ENCODE measurements at places on chromosomes 5 and 9.
A peak's percentile ranks its signal among the peaks of the same experiment; 100 is the strongest.

DNA sequence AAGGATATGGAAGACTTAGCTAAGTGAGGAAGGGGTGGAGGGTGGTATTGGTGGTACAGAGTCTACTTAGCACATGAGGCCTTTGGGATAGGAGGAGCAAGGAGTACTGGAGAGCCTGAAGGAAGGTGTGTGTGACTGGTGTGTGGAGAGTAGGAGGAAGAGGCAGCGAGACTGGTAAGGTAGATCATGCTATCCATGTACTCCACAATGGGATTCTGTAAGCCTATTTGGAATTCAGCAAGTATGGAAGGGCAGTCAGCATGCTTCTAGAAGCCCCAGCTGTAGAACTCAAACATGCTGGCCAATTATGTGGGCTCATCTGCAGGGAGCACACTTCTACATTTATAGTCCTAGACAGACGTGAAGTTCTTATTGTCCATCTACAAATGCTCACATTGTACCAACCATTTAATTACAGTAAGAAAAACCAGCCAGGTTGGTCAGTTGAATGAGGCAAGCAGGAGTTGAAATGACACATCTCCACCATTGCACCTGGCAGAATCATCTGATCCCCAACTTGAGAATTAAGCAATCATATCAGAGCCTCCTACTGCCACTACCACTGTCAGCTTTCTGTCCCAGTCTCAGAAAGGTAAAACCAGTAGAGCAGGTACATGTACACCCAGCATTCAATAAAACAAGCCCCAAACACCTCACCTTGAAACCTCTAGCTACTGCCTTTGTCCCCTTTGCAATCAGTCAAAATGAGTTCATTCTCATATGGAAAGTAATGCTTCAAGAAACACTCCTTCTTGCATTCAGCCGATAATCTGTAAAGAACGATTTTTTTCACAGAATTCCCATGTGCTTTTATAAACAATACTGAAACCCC lies 60.9 kb upstream of the GLRX start:
- no peak for DNase-seq

DNA sequence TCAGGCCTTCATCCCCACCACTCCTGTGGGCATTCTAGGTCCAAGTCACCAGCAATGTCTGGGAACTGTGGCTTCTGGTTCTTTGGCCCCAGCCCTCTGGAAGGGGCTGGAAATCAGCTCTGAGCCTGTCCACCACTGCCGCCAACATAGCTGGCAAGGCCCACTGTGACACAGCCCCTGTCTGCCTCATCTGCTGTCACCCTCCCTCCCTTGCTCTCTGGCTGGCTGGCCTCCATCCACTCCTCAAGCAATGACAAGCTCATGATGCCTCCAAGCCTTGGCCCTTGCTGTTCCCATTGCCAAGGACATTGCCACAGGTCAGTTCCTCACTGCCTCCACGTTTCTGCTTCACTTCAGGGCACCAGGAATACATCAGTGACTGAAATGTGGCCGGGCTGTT lies 93.7 kb downstream of the LHX2 start:
- no peak for DNase-seq

GRCh38 chr9:138120511-138121437 lies 243.2 kb downstream of the CACNA1B start:
- DNase-seq, result no peak

DNA sequence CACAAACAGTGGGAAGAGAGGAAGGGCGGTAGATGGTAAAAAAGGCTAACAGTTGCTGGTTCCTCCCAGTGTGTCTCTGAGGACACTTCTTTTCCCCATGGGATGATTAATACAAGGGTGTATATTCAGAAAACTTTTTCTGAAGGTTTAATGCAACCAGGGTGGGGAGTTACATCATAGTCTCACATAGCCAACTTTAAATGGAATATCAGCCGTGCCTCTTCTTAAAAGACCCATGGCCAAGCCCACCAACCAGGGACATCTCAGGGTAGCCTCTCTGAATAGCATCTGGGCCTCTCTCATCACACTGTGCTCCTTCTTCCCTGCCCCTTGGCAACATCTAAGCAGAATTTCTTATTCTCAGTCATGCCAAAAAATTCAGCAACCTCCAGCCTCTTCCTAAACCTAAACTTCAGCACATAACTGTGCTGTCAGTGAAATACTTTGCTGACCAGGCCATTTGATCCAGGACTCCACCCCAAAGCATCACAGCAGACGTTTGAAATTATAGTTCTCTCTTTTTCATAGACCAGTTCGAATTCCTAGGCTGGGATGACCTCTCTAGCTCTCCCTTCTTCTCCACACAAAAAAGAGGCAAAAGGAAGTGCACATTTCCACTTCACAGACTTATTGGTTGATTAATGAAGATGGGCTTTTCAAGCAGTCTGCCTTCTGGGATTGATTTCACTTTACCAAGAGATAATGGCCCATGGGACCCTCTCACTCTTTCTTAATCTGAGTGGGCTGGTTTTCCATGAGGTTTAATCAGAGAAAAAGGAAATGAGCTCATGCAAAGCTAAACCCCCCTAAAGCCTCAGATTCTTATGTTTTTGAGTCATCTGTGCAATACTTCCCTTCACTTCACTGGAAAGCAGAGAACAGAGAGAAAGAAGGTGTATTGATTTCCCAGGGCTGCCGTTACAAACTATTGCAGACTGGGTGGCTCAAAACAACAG lies 85.1 kb upstream of the RAI14 start:
- no peak for DNase-seq

DNA sequence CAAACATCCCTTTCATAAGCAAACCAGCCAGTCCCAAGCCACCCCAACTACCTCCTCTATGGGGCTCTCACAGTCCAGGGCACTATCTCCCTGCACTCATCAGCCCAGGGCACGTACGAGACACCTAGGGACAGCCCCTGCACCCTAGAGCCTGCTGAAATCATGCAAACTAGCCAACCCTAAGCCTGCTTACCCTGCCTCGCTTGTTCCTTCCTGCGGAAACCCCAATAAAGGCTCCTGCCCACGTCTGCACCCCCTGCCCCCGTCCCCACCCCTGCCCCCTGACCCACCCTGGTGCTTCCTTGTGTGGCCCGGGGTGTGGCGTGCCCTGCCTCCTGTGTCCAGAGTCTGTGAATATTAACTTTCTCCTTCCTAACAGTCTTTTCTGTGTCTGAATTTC lies 135.9 kb downstream of the GADD45G start:
- no peak for DNase-seq

- DNase-seq, result no peak
These were observed 50.9 kb downstream of the VCAN start for GRCh38 chr5:83522446-83522845.

DNA sequence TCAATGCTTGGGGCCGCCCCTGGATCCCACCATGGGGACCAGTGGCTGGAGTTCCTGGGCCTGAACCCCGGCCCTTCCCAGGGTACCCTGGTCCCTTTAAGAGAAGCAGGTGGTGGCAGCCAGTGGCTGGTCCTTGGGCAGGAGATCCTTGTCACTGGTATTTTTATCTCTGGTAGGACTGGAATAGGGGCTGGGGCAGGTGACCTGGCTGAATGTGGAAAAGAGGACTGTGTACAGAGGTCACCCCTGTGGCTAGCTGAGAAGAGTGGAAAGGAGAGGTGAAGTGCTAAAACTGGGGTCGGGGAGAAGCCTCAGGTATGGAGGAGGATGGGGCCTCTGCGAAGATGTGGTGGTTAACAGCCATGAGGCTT lies 7.0 kb downstream of the CRAT start:
- no peak for DNase-seq

GRCh38 chr5:66307647-66308241 lies 163.6 kb downstream of the SREK1 start:
- no peak for DNase-seq

GRCh38 chr9:79043916-79044315 lies 527.8 kb upstream of the TLE4 start:
- DNase-seq, result no peak

- DNase-seq, result no peak
These were observed 77.1 kb upstream of the GOLM1 start for GRCh38 chr9:86176468-86176867.

DNA sequence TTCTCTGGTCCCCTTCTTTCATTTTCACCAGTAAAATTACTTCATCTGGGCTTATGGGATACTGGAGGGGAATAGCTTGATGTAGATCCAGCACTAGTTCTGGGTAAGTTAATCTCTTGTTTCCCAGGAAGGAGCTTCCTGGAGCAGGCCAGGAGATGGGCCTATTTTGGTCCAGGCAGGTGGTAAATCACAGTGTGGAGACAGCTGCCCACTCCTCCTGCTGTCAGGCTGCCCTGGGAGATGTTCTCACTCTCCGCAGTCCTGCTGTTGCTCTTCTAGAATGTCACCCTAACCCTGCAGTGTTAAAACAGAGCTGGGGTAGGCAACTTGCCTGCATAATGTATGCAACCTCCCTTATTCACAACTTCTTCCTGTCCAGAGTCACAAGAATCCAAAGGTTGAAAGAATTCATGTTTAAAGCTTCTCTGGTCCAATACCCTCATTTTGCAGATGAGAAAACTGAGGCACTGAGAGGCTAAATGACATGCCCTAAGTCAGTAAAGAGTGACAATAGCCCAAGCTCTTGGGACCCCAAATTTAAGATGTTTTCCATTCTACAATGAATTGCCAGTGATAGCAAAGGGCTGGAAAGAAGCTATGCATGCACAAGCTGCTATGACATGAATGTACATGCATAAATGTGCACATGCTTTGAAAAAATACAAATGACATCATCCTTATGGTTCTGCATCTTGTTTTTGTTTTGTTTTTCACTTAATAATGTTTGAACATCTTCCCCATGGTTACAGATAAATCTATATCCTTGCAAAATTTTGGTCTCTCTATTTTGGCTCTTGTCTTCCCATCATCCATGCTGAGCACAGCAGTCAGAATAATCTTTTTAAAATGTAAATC lies 71.8 kb upstream of the ADRA1B start:
- no peak for DNase-seq

GRCh38 chr5:50717651-50718050 lies 51.2 kb downstream of the PARP8 start:
- DNase-seq, result no peak

- no peak for DNase-seq
These were observed 73.3 kb downstream of the CCDC192 start for GRCh38 chr5:127776477-127776876.

DNA sequence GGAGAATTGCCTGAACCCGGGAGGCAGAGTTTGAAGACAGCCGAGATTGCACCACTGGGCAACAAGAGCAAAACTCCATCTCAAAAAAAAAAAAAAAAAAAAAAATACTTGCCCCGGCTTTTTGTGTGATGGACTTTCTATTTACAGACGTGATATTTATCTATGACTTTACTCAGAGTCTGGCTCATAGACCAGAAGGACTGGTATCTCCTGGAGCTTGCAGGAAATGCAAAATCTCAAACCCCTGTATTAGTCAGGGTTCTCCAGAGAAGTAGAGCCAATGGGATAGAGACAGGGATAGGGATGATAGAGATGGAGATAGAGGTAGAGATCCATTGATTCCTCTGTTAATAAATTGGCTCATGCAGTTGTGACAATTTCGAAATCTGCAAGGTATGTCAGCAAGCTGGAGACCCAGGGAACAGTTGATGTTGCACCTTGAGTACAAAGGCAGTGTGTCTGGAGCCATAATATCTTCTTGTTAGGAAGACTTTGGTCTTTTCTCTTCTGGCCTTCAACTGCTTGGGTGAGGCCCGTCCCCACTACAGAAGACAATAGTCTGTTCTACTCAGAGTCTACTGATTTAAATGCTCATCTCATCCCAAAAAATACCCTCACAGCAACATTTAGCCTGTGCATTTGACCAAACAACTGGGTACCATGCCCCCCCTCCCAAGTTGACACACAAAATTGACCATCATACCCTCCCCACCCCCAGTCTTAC lies 195.4 kb upstream of the MSX2 start:
- no peak for DNase-seq

DNA sequence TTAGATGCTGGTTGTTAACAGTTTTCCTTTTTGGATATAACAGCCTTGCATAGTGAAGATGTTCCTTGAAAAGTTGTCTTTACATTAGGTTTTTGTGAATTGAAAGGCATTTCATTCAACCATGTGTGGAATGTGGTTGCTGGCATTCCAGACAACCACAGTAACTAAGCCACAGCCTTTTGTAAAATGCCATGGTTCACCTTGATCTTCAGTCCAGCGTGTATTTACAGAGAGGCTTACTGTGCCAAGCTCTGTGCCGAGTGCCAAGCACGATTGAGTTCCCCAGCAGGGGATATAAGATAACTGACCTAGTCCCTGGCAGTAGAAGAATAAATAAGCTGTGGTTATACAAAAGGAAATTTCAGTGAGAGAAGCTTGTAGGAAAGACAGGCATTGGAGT lies 4.9 kb downstream of the EXOSC2 start:
- no peak for DNase-seq

DNA sequence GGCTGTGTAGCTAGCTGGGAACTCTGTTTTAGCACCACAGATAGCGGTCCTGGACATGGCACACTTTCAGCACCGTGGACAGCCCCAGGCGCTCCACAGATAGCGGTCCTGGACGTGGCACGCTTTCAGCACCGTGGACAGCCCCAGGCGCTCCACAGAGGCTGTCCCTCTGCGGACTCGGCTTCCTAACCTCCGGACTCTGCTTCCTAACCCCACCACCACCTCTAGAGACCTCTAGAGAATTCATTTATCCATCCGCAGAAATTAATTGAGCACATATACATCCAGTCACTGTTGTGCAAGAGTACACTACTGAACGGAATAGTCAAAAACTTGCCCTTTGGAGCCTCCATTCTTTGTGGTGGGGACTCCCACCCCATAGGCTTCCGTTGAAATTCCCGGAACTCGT lies 27.4 kb downstream of the UNC5A start:
- DNase-seq, result peak; percentile 39

- no peak for DNase-seq
These were observed 1.3 kb downstream of the SEMA6A start for GRCh38 chr5:116573279-116573701.

- DNase-seq, result no peak
These were observed 79.0 kb downstream of the RORB start for GRCh38 chr9:74576176-74576575.

DNA sequence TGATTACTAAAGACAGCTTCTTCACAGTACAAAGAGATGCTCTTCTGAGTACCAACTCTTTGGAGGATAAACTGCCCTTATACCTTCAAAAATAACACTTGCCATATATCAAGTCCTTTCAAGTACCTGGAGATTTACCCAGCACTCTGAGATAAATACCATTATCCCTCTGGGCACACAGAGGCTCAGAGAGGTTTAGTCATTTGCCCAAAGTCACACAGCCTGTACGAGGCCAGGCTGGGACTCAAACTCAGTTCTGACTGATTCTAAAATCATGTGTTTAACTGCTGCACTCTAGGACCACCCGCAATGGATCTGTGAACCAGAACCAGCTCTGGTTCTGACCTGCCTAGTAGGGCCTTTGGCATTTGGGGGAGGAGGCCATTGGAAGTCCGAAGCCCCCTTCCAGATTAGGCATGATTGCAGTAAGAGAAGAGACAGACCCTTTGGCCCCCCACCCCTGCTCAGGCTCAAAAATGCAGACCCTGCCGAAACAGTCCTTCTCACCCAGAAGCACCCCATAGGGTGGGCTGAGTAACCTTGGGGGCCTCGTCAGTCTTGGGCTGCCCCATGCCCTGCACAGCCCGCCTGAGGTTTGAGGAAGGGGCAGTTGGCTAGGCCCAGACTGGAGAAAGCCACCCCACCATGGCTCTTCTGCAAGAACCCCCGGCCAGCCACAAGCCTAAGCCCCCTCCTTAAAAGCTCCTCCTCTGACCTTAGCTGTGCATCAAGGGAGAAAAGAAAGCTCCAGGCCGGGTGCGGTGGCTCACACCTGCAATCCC lies 32.8 kb upstream of the IL17B start:
- DNase-seq, result no peak

GRCh38 chr5:107615299-107615817 lies 55.4 kb downstream of the EFNA5 start:
- DNase-seq, result no peak

Measured in activated CD8-positive, alpha-beta memory T cell treated with anti-CD3 and anti-CD28 coated beads for 1 hour (primary cell).